NCI-H69 (cell line): ENCODE measurements at places on chromosomes 4 and X.

GRCh38 chrX:37829721-37830120, 17.6 kb downstream of the DYNLT3 start:
- no peak for DNase-seq

GRCh38 chr4:138666366-138666765, 349.2 kb upstream of the NOCT start:
- DNase-seq, result peak; percentile 77

- DNase-seq, result no peak
These were observed 56.9 kb upstream of the OGT start for GRCh38 chrX:71475785-71476540.

GRCh38 chr4:15550491-15550890, 80.8 kb downstream of the CC2D2A start:
- no peak for DNase-seq

- DNase-seq, result no peak
These were observed 26.2 kb upstream of the MXD4 start for GRCh38 chr4:2288051-2288541.

- DNase-seq, result no peak
These were observed 312.4 kb downstream of the PPARGC1A start for GRCh38 chr4:23577398-23577797.
